ENCODE measurements at places on chromosomes 1 and 21. TPM values are rescaled to one million over a fixed set of nuclear protein-coding genes. Genes with fewer than 3 reads are reported as not detected.

The KIF17 gene
- total RNA-seq = 0.32 TPM

The TNFRSF4 gene
- 0.65 TPM for total RNA-seq

The SYT2 gene
- total RNA-seq = not detected

The TNFRSF18 gene
- total RNA-seq = not detected

The VSIG8 gene
- total RNA-seq = under 0.01 TPM

The APCS gene
- not detected for total RNA-seq

The TMPRSS3 gene
- not detected for total RNA-seq

The AUNIP gene
- 5.5 TPM for total RNA-seq

The CFAP45 gene
- total RNA-seq = 1.9 TPM

The SPATA1 gene
- total RNA-seq = 1.6 TPM

The ACTN2 gene
- 0.32 TPM for total RNA-seq

The HCN3 gene
- 0.32 TPM for total RNA-seq

The TCP10L gene
- not detected for total RNA-seq

The SLAMF8 gene
- not detected for total RNA-seq

The HTR6 gene
- total RNA-seq = not detected

The SYTL1 gene
- not detected for total RNA-seq

The RNF11 gene
- 65.0 TPM for total RNA-seq

The S100A7 gene
- not detected for total RNA-seq

The OR10J1 gene
- not detected for total RNA-seq

The BSND gene
- total RNA-seq = not detected

The CGN gene
- 0.30 TPM for total RNA-seq

The TRIM67 gene
- total RNA-seq = not detected

The SLC25A33 gene
- total RNA-seq = 8.4 TPM

The RGS2 gene
- 28.9 TPM for total RNA-seq

The AMY1B gene
- total RNA-seq = not detected

The WNT9A gene
- total RNA-seq = 1.3 TPM

The FCRL6 gene
- total RNA-seq = 0.30 TPM

The FAAH gene
- total RNA-seq = 2.1 TPM
